ENCODE measurements at places on chromosomes 7 and 10.

DNA sequence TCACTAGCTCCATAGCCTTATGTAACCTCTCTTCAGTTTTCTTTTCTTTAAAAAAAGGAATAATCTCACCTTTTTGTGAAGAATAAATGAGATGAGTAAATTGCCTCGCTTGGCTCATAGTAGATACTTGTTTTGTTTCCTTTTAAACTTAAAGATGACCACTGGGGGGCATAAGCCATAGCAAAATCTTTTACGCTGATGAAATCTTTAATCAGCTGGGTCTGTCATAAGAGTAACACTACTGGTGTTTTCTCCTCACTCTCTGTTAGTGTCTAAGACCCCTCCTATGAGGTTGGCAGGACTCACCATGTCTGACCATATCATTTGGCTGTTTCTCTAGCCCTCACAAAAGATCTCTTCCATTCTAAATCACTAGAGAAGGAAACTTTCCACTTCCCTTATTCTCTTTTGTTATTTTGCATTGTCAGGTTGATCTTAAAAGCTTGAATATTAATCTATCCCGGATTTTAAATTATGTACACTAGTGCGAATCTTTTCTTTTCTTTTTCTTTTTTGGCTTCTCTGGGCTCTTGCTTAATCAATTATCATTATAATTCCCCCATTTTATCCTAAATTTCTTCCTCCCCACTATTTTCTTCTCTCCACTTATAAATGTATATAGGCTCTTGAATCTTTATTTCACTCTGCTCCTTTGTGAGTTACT, 12.5 kb downstream of the STAG3 start:
- H3K36me3 ChIP-seq: no peaks in the 10 kb centered on the region
- H3K4me1 ChIP-seq: no peaks in the 10 kb centered on the region
- DNase-seq: no peak
- no peaks in the 10 kb centered on the region for H3K27me3 ChIP-seq
- no peak overlapping the region for H3K27ac ChIP-seq

GRCh38 chr10:62980687-62981086, 152.4 kb upstream of the NRBF2 start:
- no peak overlapping the region for H3K4me3 ChIP-seq
- DNase-seq: no peak
- no peak overlapping the region for H3K27ac ChIP-seq

- peak; percentile 52 for DNase-seq
- no peak overlapping the region for H3K27ac ChIP-seq
- no peaks in the 10 kb centered on the region for H3K4me1 ChIP-seq
- H3K27me3 ChIP-seq: no peaks in the 10 kb centered on the region
These were observed 38.6 kb downstream of the CLRN3 start for GRCh38 chr10:127853868-127854768.

DNA sequence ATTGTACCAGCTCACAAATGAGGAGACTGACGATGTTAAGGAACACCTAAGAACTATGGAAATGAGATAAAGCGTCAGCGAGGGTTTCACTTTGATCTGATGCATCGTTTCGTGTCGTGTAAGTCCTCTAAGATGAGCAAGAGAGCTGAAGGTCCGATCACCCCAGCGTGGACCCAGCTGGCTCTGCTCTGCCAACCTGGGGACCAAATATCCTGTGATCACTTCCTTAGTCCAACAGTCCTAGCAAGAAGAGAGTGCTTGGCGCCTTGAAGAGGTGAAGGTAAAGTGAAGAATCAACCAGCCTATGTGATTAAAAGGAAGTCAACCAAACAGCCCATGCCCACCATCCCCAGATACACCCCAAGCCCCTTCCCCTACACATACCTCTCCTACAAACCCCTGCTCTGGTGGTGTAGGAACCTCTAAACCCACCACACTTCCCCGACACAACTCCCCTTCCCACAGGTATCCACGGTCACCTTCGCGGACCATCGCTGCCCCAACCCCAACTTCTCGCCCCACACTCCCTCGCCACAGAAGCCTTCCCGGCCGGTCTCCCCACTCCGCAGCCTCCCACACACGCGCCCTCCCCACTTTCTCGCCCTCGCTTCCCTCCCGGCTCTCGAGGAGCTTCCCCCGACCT, 722 bp downstream of the UPF2 start:
- no peaks in the 10 kb centered on the region for H3K27me3 ChIP-seq
- peaks cover 20% of the 10 kb centered on the region for H3K4me1 ChIP-seq
- DNase-seq: peak; percentile 55
- peak overlapping the region; percentile 96 for H3K4me3 ChIP-seq
- H3K27ac ChIP-seq: peak overlapping the region; percentile 100

- DNase-seq: no peak
- no peak overlapping the region for H3K4me3 ChIP-seq
- no peak overlapping the region for H3K27ac ChIP-seq
- no peaks in the 10 kb centered on the region for H3K36me3 ChIP-seq
These were observed 9.0 kb downstream of the SPOCK2 start for GRCh38 chr10:72079356-72079755.

DNA sequence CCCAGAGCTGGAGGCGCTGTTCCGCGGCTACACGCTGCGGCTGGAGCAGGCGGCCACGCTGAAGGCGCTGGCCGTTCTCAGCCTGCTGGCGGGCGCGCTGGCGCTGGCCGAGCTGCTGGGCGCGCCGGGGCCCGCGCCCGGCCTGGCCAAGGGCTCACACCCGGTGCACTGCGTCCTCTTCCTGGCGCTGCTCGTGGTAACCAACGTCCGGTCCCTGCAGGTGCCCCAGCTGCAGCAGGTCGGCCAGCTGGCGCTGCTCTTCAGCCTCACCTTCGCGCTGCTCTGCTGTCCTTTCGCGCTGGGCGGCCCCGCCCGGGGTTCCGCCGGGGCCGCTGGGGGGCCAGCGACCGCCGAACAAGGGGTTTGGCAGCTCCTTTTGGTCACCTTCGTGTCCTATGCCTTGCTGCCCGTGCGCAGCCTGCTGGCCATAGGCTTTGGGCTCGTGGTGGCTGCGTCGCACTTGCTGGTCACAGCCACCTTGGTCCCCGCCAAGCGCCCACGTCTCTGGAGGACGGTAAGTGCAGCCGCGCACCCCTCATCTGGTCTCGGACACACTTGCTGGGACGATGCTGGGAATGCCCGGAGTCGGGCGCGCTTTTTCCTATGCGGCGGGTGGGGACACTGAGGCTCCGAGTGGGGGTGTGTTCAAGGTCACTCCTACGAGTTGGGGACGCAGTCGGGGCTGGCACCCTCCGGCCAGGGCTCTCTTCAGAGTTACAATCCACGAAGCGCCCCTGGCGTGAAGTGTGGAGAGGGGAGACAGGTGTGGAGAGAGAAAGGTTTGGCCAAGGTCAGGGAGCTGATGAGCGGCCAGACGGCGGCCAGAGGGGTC, 717 bp downstream of the ADCY1 start:
- DNase-seq: no peak
- peak overlapping the region; percentile 64 for H3K4me3 ChIP-seq
- peaks cover 11% of the 10 kb centered on the region for H3K27me3 ChIP-seq
- H3K27ac ChIP-seq: no peak overlapping the region
- no peaks in the 10 kb centered on the region for H3K36me3 ChIP-seq

GRCh38 chr7:88302486-88302885, 4.2 kb downstream of the STEAP4 start:
- H3K27me3 ChIP-seq: no peaks in the 10 kb centered on the region
- H3K27ac ChIP-seq: no peak overlapping the region
- no peaks in the 10 kb centered on the region for H3K36me3 ChIP-seq
- no peak for DNase-seq

DNA sequence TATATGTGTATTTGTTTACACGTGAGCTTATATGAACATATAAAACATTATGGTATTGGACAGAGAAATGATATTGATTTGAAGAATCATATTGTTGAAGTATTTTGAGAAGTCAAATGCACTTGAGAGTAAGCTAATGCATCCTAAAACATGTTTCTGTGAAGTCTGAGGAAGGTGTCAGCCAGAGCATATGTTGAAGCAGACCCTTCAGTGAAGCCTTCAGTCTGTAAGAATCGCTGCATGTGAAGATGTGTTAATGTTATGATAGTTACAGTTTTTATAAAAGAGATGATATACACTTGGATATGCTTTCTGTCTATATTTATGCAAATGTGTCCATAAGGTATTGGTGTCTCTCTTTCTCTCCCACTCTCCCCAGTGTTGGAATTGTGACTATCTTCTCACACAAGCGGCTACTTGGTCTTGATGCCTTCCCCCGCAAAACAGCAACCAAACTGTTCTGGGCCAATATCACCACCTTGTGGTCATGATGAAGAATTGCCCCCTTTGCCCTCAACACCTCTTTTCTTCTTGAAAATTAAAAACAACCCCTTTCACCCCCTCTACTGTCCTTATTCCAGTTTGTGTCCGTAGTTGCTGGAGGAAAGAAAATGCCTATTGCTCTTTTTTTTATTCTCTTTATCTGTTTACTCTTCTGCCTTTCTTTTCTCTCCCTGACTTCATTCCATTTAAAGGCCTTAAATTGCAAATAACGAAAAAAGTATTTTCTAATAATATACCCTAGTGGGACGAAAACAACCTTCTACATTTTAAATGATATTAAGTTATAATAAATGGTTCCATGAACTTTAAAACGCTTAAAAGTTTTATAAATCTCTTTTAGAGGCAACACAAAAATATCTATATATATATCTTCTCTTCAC, 64.9 kb downstream of the IKZF1 start:
- H3K4me3 ChIP-seq: no peak overlapping the region
- no peaks in the 10 kb centered on the region for H3K36me3 ChIP-seq

DNA sequence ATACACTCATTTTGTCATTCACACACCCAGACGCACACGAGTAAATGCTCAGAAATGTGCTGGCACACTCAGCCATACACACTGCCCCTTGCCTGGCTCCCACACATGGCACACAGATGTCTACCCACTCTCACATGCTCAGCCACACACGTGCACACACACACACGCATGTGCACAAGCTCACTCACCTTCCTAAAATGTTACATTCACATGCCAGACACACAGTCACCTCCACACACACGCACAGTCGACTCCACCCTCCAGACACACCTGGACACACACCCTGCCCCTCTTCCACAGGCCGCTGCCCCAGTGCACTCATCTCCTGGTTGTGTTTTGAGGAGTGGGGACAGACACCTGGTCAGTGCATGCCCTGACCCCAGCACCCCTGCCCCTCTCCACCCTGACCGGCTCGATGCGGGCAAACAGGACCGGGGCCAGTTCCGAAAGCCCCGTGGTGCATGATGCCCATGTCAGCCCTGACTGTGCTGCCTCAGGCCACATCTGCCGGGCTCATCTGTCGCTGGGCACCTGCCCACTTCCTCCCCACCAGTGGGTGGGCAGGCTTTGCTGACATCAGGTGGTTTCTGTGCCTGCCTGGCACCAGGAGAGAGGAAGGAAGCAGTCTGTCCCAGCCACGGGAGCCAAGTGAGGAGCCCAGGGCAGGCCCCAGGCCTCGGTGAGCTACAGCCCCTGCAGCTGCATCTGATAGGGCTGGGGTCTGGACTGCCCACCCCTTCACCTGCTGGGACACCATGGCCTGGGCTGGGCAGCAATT, 84.9 kb upstream of the ZNF716 start:
- H3K36me3 ChIP-seq: no peaks in the 10 kb centered on the region
- H3K4me1 ChIP-seq: peaks cover 16% of the 10 kb centered on the region
- H3K4me3 ChIP-seq: no peak overlapping the region
- H3K27ac ChIP-seq: no peak overlapping the region
- H3K27me3 ChIP-seq: no peaks in the 10 kb centered on the region

DNA sequence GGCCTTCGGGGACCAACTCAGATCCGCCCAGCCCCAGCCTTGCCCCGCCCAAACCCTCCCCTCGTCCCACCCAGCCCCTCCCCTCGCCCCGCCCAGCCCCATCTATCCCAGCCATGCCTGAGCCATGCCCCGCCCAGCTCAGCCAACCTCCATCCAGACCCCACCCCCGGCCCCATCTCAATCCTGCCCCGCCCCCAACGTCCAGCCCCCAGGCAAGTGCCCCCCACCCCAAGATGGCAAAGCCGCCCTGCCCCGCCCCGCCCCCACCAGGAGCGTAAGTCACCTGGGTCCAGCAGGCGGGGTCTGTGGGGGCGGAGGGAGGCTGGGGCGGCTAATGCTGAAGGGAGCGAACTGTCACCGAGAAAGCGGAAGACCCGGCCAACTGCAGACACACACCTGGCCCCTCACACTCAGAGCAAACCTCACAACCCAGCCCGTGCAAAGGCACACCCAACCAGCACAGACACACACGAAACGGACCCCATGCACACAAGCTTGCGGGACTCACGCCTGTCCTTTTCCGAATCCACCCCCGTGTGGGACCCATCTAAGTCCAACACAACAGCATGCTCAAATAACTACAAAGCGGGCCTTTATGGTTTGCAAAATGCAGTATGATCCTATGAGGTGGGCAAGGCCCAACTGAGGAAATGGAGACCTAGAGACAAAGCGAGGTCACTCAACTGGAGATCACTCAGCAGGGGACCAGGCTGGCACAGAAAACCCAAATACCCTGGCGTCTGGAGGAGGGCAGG, 11.5 kb upstream of the OGA start:
- H3K27ac ChIP-seq: peak overlapping the region; percentile 74
- peaks cover 1% of the 10 kb centered on the region for H3K4me1 ChIP-seq
- H3K4me3 ChIP-seq: no peak overlapping the region
- peak; percentile 79 for DNase-seq
- H3K27me3 ChIP-seq: no peaks in the 10 kb centered on the region

DNA sequence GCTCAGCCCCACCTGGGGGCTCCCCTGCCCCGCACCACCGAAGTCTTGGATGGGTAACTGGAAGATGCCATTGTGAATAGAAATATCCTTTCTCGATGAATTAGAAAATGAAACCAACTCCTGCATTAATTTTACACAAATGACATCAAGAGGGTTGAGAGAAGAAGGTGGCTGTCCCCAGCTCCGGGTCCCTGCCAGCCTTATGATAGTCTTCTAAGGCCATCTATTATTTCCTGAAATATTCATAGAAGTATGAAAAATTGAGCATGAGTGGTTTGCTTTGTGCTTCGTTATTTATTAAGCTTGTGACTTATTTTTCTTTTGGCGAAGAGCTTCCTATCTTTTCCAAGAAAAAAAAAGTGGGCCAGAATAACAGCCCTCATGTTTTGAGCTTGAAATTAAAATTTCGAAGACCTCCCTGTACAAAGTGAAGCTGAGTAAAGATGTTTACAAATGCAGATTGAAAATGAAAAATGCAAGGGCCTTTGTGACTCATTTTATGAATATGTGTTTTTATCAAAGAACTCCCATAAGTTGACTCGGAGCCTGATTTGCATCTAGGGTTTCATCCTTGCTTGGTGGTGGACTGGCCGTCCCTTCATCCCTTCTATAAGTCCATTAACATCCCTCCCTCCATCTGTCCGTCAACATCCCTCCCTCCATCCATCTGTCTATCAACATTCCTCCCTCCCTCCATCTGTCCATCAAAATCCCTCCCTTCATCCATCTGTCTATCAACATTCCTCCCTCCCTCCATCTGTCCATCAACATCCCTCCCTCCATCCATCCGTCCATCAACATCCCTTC, 20.5 kb upstream of the CFAP46 start:
- peaks cover 7% of the 10 kb centered on the region for H3K4me1 ChIP-seq
- DNase-seq: no peak
- peaks cover 4% of the 10 kb centered on the region for H3K27me3 ChIP-seq
- no peaks in the 10 kb centered on the region for H3K36me3 ChIP-seq
- peak overlapping the region; percentile 69 for H3K4me3 ChIP-seq
